ENCODE measurements at places on chromosomes 3 and 15. TPM values are rescaled to one million over a fixed set of nuclear protein-coding genes. Genes with fewer than 3 reads are reported as not detected.

GOLGA8M gene
- not detected for total RNA-seq

VGLL3 gene
- total RNA-seq: 15.8 TPM

ANXA2 gene
- 4,597 TPM for total RNA-seq

SI gene
- total RNA-seq: not detected

ZBED2 gene
- not detected for total RNA-seq

SNURF gene
- 0.45 TPM for total RNA-seq

SLC22A14 gene
- not detected for total RNA-seq

TLR9 gene
- under 0.01 TPM for total RNA-seq

PLXNA1 gene
- total RNA-seq: 31.1 TPM

DPPA2 gene
- total RNA-seq: not detected

RETNLB gene
- total RNA-seq: not detected

SLC28A1 gene
- total RNA-seq: not detected

SEMA3F gene
- total RNA-seq: 40.2 TPM

CCDC50 gene
- total RNA-seq: 69.6 TPM

CEMIP gene
- 2.7 TPM for total RNA-seq

SLC6A1 gene
- not detected for total RNA-seq

ZNF80 gene
- total RNA-seq: not detected

TFDP2 gene
- 25.6 TPM for total RNA-seq

IQCF5 gene
- not detected for total RNA-seq

Measured in bronchus fibroblast of lung (primary cell).